Peyer's patch (tissue), 4 donors: ENCODE measurements at places on chromosomes 7 and 10.

DNA sequence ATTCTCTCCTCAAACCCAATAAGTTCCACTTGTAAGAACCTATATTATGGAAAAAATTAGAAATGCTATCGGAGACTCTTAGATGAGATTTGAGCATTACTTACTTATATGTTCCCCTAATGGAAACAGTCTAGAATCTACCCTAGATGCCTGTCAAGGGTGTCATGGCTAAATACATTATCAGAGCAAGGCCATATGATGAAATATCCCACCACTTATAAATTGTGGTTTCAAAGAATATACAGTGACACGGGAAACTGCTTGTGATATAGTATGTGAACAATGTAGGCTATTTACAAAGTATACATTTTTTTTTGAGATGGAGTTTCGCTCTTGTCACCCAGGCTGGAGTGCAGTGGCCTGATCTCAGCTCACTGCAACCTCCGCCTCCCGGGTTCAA lies 46.3 kb upstream of the CTBP2 start:
- no peaks in the 10 kb centered on the region for H3K36me3 ChIP-seq
- no peaks in the 10 kb centered on the region for H3K4me1 ChIP-seq
- no peak overlapping the region for H3K27ac ChIP-seq
- no peak overlapping the region for H3K4me3 ChIP-seq
- no peak for DNase-seq

DNA sequence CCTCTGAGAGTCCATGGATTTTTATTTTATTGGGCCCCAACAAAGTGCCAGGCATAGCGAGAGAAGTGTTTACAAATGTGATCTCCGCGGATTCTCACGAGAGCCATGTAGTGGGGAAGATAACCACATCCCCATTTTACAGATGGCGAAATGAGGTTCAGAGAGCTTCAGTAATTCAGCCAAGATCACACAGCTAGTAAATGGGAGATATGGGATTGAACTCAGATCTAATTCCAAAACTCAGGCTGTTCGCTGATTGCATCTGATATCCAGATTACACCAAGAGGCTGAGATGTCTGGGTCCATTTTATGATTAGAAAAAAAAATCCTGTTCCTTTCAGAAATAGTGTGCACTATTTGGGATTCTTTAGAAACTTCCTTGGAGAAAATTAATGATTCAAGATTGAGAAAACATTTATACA lies 1.3 kb downstream of the FAS start:
- DNase-seq: no peak
- no peaks in the 10 kb centered on the region for H3K27me3 ChIP-seq
- peak overlapping the region; percentile 91 for H3K27ac ChIP-seq
- H3K4me1 ChIP-seq: peaks cover 11% of the 10 kb centered on the region
- no peaks in the 10 kb centered on the region for H3K36me3 ChIP-seq

DNA sequence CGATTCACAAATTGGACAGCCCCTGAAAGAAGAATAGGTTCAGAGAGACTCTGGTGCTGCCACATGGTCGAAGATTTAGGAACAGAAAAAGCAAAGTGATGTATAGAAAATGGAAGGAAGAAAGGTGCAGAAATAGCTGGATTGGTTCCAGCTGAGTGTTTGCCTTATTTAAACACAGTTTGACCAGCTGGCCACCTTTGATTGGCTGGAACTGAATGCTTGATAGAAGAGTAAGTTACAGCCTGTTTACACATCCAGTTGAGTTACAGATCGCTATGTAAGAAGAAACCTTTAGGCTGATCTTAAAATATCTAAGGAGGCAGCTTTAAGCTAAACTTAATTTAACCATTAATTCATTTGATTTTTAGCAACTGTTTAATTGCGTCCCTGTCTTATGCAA lies 40.3 kb upstream of the KAT6B start:
- no peaks in the 10 kb centered on the region for H3K36me3 ChIP-seq
- no peak overlapping the region for H3K27ac ChIP-seq

DNA sequence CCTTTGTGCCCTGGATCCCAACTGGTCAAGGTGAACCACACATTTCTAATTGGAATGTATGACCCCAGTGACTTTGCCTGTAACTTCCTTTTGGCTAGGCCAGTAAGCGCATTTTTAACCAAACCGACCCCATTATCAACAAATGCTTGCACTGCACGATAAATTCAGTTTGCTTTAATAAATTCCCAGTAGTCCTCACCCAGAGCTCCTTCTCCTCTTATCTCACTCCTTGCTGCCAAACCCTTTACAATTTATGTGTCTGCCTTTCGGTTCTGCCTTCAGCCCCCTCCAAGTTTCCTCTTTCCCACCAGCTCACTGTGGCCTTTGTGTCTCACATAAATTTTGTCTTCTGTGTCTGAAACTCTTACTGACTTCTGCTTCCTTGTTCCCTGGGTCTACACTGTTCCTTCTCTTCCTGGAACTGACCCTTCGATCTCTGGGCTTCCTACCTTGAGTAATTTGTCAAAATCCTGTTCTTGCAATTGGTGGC lies 59.0 kb downstream of the TBXAS1 start:
- no peak for DNase-seq
- H3K4me1 ChIP-seq: no peaks in the 10 kb centered on the region
- no peaks in the 10 kb centered on the region for H3K27me3 ChIP-seq
- no peak overlapping the region for H3K4me3 ChIP-seq
- H3K36me3 ChIP-seq: no peaks in the 10 kb centered on the region

DNA sequence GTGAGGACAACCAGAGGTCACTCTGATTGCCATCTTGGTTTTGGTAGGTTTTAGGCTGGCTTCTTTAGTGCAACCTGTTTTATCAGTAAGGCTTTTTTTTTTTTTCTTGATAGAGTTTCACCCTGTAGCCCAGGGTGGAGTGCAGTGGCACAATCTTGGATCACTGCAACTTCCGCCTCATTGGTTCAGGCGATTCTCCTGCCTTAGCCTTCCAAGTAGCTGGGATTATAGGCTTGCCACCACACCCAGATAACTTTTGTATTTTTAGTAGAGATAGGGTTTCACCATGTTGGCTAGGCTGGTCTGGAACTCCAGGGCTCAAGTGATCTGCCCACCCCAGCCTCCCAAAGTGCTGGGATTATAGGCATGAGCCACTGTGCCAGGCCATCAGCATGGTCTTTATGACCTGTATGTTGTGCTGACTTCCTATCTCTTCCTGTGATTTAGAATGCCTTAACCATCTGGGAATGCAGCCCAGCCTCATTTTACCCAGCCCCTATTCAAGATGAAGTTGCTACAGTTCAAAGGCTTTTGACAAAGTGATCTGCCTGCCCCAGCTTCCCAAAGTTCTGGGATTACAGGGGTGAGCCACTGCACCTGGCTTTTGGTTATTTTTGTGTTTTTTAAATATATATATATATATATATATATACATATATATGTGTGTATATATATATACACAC lies 7.0 kb upstream of the ZNF425 start:
- H3K36me3 ChIP-seq: peaks cover 20% of the 10 kb centered on the region
- no peaks in the 10 kb centered on the region for H3K27me3 ChIP-seq
- no peaks in the 10 kb centered on the region for H3K4me1 ChIP-seq
- no peak for DNase-seq
- no peak overlapping the region for H3K4me3 ChIP-seq
